Thoracic aorta (tissue), 2 donors: ENCODE measurements at places on chromosomes 13 and 19.

- no peak for DNase-seq
Measured at GRCh38 chr19:40266119-40266518, 19.0 kb downstream of the AKT2 start.

DNA sequence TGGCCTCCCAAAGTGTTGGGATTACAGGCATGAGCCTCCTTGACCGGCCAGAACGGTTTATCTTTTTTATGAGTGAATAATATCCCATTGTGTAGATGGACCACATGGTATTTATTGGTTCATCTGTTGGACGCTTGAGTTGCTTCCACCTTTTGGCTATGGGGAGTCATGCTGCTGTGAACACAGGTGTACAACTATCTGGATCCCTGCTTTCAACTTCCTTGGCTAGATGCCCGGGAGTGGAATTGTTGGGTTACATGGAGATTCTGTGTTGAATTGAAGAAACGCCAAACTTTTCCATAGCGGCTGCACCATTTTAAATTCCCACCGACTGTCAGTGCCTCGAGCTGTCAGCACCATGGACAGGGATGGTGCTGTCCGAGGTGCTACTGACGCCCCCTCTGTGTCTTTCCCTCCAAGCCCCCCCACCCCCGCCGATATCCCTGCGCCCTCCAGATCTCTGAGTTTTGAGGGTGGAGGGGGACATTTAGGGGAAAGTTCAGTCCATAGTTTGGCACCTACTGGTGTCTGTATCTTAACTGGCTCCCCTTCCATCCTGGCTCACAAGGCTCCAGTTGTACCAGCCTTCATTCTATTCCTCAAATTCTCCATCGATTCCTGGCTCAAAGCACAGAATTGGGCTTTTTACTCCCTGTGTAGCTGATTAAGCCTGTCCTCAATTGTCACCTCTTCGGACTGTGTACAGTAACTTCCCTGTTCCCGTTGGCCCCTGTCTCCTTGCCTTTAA is 27.3 kb downstream of the PNPLA6 start:
- DNase-seq: no peak

GRCh38 chr13:31174018-31174417 is 12.3 kb upstream of the HSPH1 start:
- no peak for DNase-seq

DNA sequence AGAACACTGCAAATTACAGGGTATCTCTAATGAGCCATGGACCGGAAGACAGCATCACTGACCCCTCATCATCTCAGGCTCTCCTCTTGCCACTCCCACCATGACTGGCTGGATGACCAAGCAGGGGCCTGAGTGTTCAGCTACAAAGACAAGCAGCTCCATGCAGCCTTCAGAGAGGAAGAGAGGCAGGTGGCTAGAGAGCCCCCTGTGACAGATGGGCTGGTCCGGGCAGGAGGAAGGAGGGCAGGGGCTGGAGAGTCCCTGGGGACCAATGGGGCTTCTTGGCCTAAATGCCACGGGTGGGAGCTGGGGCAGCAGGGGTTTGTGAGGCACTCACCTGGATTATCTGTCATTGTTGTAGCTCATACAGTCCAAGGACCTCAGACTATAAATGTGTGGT is 12.8 kb upstream of the RASA3 start:
- no peak for DNase-seq

DNA sequence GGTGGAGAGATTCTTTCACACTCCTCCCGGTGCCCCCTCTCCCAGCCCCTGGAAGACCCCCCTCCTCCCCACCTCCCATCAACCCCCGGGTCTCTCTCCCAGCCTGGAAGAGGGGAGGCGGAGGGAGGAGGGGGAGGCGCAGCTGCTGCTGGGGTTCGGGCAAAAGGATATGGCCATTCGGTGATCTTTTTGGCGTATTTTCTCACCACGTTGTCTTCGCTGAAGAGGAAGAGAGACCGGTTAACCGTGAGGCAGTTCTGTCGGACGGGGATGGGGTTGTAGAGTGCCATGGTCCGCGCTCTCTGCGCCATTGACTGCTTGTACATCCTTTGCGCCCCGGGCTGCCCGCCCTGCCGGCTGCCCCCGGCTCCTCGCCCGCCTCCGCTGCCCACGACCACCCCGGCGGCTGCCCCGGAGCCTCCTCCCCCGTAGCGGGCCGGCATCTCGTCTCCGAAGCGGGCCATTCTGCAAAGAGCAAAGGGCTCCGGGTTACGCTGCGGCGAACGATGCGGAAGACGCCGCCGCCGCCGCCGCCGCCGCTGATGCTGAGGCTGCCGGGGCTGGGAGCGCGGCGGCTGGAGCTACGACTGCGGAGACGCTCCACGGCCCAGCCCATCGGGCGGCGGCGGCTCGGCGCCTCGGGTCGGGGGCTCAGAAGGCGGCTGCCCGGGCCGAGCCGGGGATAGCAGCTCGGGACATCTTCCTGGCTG is 363 bp downstream of the CACNA1A start:
- no peak for DNase-seq

GRCh38 chr13:99909836-99910619 is 61.5 kb downstream of the ZIC5 start:
- no peak for DNase-seq

- DNase-seq: no peak
Measured at GRCh38 chr19:30498707-30499106, 126.5 kb downstream of the ZNF536 start.

DNA sequence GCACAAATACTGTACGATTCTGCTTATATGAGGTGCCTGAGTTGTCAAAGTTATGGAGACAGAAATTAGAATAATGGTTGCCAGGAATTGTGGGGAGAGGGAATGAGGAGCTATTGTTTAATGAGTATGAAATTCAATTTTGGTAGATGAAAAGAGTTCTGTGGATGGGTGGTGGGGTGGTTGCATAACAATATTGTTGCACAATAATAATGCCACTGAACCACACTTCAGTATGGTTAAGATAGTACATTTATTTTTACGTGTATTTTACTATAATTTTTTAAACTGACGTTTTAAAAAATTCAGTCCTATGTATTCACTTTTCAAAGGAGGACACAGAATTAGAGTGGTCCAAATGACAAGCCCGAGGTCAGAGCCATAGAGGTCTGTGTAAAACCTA is 1.8 kb upstream of the OXGR1 start:
- DNase-seq: no peak

DNA sequence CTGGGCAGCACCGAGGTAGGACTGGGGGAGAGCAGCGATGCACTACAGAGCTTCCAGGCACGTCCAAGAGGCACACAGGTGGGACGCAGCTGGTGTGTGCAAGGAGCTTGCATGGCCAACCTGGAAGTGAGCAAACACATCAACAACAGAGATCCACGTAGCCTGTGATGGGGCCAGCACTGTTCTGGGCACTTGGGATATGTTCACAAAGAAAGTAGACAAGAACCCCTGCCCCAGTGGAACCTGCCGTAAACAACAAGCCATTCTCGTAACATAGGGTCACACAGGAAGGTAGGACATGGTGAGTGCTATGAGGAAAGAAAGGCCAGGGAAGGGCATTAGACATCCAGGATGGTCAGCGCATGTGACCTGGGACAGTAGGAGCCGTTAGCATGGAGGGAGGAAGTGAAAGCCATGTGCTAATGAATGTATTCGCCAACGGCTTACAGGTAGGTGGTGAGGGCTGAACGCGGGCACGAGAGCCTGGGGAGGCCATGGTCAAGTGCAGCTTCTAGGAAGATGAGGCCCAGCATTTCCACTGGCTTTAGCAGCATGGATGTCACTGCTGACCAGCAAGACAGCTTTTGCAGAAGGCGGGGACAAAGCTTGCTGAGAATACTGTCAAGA is 105.5 kb downstream of the TEX26 start:
- DNase-seq: no peak

DNA sequence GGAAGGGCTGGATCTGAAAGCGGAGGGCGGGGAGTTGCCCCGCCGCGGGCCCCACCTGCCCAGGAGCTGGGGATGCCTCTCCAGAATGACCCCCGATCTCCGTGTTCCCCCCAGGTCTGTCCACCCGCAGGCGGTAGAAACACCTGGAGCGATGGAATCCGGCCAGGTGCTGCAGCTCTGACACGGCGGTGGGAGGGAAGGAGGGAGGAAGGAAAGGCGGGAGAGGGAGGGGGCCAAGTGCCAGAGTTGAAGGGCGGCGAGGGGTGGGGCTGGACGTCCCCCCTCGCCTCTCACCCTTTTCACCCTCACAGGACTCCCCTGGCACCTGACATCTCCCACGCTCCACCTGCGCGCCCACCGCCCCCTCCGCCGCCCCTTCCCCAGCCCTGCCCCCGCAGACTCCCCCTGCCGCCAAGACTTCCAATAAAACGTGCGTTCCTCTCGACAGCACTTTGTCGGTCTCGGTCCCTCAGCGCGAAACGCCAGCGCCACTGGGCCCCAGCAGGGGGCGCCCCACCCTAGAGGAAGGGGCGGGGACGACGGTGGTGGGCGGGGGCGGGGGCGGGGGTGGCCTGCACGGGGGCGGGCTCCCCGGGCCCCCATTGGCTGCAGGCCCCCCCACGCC is 337 bp upstream of the FXYD7 start:
- DNase-seq: no peak

- DNase-seq: no peak
Measured at GRCh38 chr13:25920277-25920676, 131.5 kb downstream of the SHISA2 start.

- no peak for DNase-seq
Measured at GRCh38 chr13:29046588-29046987, 226.4 kb downstream of the MTUS2 start.

DNA sequence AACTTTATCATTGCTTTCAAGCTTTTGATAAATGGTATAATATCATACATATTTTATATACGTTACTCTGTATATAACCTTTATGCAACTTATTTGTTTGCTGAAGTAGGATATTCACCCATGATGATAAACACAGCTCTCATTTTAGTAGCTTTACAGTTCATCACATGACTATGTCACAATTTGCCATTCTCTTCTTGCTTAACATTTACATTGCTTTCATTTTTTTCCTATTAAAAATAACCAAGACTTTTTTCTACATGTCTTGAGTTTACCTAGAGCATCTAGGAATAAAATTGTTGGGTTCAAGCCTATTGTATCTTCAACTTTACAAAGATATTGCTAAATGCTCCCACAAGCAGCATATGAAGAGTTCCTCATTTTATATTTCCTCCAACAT is 54.0 kb downstream of the KCNRG start:
- DNase-seq: no peak

DNA sequence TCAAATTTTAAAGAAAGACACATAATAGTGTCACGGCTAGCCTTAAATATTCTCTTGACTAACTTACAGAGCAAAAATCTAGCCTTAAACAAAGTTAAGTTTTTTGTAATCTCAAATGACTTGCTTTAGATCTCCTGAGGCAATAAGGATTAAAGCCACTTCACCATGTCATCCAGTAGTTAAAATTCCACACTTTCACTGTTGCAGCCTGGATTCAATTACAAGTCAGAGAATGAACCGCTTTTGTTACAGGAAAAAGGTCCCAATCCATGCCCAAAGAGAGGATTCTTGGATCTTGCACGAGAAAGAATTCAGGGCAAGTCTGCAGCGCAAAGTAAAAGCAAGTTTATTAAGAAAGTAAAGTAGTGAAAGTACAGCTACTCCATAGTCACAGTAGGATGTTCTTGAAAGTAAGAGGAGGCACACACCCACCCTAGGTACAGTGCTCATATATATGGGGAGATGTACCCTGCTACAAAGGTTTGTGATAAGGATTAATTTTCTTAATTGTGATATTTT is 34.6 kb upstream of the CD177 start:
- DNase-seq: no peak

- DNase-seq: no peak
Measured at GRCh38 chr19:49677231-49677900, at the start of gene PRMT1. TSS of gene PRMT1 (plus strand) at chr19:49677271. CDS start at chr19:49677281, 10 bp downstream.

DNA sequence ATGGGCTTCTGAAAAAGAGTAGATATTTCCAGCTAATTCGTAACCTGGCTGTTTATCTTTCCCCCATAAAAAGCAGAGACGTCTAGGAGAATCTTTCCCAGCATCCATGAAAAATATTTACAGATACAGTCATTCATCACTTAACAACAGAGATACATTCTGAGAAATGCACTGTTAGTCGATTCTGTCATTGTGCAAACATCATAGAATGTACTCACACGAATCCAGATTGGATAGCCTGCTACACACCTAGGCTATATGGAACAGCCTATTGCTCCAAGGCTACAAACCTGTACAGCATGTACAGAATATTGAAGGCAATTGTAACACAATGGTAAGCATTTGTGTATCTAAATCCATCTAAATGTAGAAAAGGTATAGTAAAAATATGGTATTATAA is 530.2 kb upstream of the NBEA start:
- no peak for DNase-seq

DNA sequence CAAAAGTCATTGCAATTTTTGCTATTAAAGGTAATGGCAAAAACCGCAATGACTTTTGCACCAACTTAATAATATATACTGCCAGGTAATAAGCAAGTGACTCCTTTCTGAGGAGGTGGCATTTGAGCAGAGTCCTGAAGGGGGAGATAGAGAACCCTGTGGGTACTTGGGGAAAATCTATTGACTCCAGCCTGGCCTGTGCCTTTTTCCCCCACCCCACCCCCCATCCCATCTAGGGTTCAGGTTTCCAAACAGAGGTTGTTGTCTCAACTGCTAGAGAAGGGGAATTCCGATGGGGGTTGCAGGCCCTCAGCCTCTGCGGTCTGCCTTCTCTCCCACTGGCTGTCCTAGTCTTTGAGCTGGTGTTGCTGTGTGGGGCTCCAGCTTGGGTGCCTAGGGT is 11.5 kb downstream of the S1PR2 start:
- no peak for DNase-seq

DNA sequence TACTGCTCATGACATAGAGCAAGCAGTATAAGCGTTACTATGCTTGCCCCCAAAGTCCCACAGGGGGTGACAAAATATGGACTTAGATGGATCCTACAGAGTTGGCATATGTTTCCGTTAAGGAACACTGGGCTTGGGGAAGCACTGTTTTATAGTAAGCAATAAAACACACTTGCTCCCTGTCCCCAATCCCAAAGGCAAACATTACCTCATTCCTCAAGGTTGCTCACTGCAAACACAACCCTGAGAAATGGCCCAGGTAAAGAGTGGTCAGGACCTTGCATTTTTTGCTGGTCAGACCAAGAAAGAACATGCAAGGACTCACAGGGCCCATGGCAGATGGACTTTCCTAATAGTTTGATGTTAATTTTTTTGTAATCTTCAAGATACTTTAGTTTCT is 32.3 kb downstream of the UGGT2 start:
- no peak for DNase-seq

DNA sequence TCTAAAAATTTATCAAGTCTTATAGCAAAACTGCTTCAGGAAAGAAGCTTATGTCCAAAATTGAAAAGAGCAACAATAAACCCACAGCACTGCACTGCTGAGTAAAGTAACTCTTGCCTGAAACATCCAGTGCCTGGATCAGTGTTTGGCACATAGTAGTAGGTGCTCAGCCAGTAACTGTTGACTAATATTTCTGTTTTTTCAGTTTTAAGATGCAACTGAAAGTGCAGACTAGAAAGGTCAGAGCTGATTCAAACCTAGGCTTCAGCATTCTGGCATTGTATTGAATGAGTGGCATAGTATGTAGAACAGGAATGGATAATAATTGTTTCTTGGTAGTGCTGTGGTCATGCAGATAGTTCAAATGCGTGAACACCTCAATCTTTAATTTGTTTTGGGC is 67.6 kb downstream of the UBL3 start:
- DNase-seq: no peak
